ENCODE measurements at places on chromosomes 12 and 14. TPM values are rescaled to one million over a fixed set of nuclear protein-coding genes. Genes with fewer than 3 reads are reported as not detected.

Gene SSTR1
- total RNA-seq, result 2.7 TPM

GRCh38 chr14:45290547-45290946 is 37.5 kb upstream of the MIS18BP1 start:
- DNase-seq, result no peak

DNA sequence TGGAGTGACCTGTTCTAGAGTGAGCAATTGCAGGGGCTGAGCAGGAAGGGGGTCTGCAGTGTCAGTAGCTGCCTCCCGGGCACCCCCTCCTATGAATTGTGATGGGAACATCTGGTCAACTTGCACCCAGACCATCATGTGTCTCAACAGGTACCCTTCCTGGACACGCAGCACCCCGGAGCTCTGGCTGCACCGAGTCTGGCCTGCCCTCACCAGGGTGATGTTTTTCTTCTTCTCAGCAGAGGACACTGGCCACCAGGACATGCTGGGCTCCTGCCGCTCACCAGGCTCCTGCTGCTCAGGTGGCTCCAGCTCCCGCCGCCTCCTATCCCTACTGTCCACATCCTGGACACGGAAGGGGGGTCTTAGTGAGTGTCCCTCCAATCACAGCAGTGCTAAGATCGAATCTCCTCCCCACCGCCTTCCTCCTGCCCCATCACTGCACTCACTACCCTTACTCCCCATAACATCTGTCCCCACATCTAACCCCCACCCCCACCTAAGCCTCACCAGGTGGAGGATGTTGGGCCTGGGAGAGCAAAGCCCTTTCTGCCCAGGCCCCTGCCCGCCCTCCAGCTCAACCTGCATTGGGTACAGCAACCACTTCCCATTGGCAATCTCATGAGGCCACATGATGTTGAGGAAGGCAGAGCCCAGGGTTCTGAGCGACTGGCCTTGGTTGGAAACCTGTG is 14.9 kb downstream of the ITGA7 start:
- peak; percentile 8 for DNase-seq

Gene AQP2
- not detected for total RNA-seq

- no peak for DNase-seq
These were observed 209.0 kb upstream of the ATXN7L3B start for GRCh38 chr12:74328623-74329022.
